ENCODE measurements at places on chromosomes 1 and 21.

- no peak for DNase-seq
Observed at GRCh38 chr1:193322211-193322610, 135.8 kb upstream of the B3GALT2 start.

DNA sequence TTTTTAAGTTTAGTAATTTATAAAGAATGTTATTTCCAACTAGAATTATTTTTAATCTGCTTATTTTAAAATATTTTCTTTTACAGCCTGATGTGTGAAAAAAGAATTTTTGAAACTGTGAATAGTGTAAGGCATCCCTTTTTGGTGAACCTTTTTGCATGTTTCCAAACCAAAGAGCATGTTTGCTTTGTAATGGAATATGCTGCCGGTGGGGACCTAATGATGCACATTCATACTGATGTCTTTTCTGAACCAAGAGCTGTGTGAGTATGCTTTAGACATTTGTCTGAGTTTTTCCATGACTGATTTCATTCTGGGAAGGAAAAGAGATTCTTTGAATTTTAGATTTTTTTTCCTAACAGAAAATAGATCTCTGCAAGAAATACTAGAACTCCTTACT lies 77.9 kb downstream of the GTF2B start:
- no peak for DNase-seq

- DNase-seq, result no peak
Observed at GRCh38 chr21:30718239-30718909, at the start of gene KRTAP21-3. TSS of gene KRTAP21-3 (minus strand) at chr21:30718777. CDS start at chr21:30718759, 18 bp downstream.

- no peak for DNase-seq
Observed at GRCh38 chr1:183734543-183735036, 70.3 kb upstream of the RGL1 start.

GRCh38 chr1:161180639-161181038 lies 3.3 kb upstream of the B4GALT3 start:
- DNase-seq, result no peak

- no peak for DNase-seq
Observed at GRCh38 chr1:242147096-242147976, 148.4 kb upstream of the MAP1LC3C start.

DNA sequence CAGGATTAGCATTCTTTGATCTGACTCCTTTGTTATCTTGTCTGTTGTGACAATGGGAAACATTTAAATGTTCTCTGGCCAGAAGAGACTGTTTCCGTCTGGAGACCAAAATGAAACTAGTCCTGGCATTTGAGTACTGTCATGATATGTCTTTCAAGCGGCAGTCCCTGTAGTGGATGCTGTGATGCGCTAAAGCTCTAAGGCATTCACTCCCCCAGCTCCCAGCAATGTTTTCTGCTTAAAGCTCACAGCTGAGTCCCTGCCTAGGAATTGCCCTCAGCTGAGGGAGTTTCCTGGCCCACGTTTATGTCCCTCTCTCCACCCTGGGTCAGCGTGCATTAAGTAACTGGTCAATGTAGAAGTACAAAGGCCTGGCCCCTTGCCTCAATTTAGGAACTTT lies 109.4 kb downstream of the UCHL5 start:
- DNase-seq, result no peak

- DNase-seq, result no peak
Observed at GRCh38 chr21:42465008-42465802, 30.8 kb downstream of the RSPH1 start.

GRCh38 chr1:203826175-203826574 lies 30.8 kb downstream of the ZBED6 start:
- DNase-seq, result no peak

DNA sequence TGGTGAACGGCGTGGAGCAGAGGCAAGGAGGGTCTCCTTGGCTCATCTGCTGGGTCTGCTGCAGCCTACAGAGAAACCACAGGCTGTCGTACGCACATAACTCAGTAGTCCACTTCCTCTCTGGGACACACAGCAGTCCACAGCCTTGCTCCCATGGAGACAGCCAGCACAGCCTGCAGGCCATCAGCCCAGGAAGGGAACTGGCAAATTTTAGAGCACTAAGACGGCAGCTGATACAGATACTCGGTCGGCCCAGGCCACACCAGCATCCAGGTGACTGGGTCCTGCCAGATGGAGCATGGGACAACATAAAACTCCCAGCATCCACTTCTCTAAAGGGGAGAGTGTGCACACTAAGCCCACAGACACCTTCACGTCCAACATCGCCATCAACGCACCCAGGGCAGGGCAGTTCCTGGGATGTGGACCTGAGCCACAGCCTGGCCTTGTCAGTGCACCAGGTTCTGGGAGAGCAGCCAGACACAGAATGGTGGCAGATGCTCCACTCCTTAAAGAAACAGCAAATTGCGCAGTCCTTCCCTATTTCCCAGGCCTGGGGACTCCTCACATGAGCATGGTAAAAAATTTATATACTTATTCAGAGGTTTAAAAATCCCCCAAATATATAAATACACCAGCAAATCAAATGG lies 247.1 kb upstream of the RAB4A start:
- DNase-seq, result no peak

- DNase-seq, result no peak
Observed at GRCh38 chr1:113231866-113232265, 158.4 kb upstream of the MAGI3 start.

DNA sequence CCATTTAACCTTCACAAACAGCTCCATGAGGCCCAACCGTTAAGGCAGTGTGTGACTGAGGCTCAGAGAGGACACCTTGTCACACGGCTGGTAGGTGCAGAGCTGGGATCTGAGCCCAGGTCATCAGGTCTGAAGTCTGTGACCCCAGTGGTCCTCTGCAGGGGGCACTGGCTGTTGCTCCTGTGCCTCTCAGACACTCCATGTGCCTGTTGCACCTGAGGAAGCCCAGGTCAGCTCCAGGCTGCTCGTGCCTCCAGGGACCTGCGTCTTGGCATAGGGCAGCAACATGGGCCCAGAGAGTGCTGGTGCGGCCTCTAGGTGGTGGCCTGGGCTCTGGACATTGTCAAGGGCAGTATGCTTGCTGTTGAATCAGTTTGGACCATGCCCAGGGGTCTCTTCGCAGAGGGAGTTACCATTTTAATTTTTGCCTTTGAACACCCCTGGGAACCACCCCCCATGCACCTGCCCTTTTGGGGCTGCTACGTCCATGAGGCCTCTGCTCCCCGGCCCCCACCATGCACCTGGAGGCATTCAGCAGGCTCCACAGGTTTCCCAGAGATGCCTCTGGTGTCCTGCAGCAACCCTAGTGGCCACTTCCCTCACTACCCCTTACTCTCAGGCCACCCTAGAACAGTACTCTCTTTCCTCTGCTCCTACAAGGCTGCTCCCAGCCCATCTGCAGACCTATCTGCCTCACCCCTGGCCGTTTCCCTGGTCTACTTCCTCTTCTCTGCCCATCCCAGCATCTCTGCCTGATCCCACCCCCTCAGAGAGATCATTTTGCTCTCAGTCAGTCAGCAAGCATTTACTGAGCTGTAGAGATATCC lies 25.2 kb upstream of the EPS8L3 start:
- DNase-seq, result no peak

- DNase-seq, result no peak
Observed at GRCh38 chr1:240719953-240720700, 108.2 kb upstream of the GREM2 start.

GRCh38 chr1:25082216-25082899 lies 149.9 kb downstream of the SYF2 start:
- DNase-seq, result no peak

GRCh38 chr1:86068841-86069756 lies 87.5 kb downstream of the COL24A1 start:
- DNase-seq, result no peak

DNA sequence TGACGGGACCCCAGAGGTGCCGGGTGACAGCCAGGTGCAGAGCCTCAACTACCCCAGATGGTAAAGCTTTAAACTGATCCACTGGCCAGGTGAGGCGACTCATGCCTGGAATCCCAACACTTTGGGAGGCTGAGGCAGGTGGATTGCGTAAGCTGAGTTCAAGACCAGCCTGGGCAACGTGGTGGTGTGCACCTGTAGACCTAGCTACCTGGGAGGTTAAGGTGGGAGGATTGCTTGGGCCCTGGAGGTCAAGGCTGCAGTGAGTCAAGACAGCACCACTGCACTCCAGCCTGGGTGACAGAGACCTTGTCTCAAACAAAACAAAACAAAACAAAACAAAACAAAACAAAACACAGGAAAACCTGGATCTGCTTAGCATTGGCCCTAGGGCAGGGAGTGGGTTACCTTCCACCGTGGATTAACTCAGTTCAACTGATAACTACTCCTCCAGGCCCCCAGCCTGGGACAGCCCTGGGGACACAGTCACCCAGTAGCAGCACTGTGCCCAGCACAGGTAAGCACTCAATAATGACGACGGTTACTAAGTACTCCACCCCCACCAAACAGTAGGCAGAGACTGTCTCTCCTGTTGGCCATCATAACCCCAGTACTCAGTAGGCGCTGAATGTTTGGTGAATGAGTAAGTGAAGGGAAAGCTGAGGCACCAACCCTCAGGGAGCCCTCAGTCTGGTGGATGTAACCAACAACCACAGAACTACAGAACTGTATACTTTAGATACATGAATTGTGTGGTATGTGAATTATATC lies 21.6 kb downstream of the SLC66A1 start:
- no peak for DNase-seq

DNA sequence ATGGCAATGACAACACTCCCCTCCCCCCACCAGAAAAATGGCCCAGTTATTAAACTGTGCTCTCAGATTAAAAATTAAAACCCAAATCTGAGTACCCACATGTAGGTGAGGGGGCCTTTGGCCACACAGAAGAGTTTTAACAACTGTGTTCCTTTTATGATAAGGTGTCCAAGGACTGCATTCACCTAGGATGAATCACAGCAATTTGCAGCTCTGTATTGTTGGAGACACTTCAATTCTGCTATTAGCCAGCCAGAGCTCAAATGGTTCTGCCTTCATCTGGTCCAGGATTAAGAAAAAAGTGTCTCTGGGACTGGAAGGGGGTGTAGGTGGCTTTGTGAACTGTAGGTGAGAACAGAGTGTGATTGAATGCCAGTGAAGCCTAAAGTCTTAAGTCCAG lies 43.3 kb upstream of the DIRAS3 start:
- DNase-seq, result no peak

DNA sequence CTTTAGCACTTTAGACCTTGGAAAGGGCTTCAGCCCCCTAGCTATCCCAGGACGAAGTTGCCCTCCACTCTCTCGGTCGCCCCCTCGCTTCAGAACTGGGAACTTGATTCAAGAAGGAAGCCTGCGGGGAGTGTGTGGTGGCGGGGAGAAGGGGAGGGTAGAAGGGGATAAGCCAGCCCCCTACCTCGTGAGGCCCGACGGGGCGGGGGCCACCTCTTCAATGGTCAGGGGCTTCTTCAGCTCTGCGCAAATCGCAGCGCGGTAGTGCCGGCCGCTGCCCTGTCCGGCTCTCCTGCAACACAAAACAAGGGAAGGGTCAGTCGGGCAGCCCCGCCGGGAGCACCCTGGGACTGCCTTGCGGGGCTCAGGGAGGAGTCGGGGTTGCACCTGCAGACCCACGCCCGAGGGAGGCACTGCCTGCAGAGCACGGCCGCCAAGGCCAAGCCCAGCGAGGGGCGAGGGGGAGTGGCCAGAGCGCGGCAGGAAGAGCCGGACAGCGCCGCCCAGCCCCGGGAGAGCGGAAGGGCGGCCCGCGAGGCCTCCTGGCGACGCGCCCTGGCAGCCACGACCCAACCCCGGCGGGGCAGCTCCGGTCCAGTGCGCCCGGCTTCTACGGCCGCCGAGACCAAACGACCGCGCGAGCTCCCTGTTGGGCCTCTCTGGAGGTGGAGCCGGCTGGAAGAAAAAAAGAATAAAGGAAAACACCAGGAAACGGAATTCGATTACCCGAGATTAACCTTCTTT lies 56.2 kb upstream of the RASAL2 start:
- DNase-seq, result no peak

DNA sequence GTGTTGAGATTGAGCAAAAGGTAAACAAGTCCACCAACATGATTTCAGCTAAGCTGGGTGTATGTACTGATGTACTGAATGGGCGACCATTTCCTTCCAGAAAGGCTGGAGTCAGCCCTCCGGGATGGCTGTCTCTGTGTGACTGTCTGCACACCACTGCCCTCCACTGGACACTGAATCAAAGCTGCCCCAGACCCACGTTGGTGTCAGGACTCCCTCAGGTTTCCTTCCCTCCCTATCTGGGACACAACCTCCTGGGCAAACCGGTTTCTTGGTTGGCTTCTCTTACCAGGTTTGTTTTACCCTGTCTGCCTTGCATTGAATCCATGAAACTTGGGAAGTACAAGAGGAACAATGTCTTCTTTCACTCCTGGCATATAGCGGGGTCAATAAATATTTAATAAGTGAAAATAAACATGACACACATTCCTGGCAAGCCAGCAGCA lies 5.3 kb upstream of the SRP9 start:
- peak; percentile 82 for DNase-seq

DNA sequence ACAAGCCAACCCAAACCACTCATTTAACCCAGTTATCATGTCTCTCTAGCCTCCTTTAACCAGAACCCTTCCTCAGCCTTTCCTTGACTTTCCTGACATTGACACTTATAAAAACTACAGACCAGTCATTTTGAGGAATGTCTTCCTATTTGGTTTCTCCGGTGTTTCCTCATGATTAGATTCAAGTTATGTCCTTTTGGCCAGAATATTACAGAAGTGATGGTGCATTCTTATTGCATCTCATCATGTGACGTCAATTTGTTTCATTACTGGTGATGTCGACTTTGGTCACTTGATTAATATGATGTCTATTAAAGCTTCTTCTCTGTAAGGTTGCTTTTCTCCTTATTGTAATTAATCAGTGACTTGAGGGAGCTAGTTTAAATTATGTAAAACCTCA lies 6.1 kb upstream of the RCSD1 start:
- no peak for DNase-seq

- no peak for DNase-seq
Observed at GRCh38 chr1:17572264-17572985, 32.9 kb downstream of the ARHGEF10L start.

DNA sequence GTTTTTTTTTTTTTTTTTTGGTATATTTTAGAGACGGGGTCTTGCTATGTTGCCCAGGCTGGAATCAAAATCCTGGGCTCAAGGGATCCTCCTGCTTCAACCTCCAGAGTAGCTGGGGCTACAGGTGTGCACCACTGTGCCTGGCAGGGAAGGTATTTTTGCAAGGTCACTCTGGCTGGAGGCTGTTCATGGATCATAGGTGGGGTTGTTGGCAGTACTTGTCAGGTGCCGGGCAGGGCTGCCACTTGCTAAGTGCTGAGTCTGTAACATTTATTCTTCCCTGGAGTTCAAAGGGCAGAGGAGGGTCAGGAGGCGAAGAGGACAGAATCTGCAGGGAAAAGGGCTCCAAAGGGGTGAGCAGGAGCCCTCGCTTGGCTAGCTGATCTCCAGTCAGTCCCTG lies 24.1 kb downstream of the A3GALT2 start:
- DNase-seq, result no peak

- DNase-seq, result no peak
Observed at GRCh38 chr1:87197156-87197555, 131.5 kb upstream of the LMO4 start.

DNA sequence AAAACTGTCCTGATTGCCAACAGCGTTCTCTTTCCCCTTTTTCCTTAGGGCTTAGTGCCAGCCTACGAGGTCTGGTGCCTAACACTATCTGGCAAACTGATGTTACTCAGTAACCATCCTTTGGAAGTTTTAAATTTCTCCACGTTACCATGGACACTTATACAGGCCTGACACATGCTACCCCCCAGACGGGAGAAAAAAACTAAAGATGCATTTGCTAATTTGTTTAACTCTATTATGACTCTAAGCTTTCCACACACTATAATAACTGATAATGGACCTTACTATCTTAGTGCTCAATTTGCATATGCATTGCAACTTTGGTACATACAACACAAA lies 36.8 kb downstream of the CLCA1 start:
- DNase-seq, result no peak
